ENCODE measurements at places on chromosomes 2 and 18.

DNA sequence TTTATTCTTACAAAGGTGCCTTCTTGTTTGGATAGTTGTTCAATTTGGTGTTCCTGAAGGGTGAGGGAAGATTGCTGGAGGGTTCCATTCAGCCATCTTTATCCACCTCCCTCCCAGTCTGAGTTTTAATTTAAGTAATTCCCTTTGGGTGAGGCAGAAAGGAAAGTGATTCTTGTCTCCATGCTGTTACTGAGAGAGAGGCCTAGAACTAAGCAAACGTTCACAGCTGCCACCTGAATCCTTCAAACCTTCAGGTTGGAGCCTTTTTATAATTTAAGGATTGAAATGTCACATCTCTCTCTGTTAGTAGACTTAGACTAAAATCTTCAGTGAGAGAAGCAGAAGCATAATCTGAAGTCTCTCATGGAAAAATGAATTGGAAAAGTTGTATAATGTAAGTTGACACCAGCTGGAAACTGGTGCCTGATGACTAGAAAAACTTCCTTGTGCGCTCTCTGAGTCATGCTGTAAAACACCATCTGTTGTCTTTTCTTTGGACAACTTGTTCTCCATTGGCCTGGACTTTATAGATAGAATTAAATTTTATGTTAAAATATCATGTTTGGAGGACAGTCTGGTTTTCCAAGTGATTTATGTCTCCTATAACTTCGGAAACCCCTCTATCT lies 14.6 kb downstream of the STRADB start:
- DNase-seq = no peak

GRCh38 chr2:85160966-85161960 lies 28.1 kb downstream of the TCF7L1 start:
- DNase-seq = no peak

GRCh38 chr2:241888641-241889040 lies 19.1 kb downstream of the RTP5 start:
- DNase-seq = no peak

DNA sequence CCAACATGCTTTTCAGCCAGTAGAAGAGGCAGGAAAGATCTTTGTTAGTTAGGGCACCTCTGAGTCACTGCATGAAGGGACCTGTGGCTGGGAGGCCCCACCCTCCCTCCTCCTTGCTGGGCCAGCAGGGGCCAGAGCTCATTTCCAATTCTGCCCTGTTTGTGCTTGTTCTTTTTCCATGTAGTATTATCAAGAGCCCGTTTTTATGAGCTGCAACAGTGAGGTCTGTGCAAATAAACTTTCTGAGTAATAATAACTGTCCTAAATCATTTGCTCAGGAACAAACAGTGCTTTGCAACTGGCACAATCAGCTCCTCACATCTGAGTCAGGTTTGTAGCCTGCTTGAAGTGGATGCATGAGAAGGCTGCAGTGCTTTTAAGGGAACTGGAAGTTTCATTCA lies 128.0 kb downstream of the ARL4C start:
- no peak for DNase-seq

DNA sequence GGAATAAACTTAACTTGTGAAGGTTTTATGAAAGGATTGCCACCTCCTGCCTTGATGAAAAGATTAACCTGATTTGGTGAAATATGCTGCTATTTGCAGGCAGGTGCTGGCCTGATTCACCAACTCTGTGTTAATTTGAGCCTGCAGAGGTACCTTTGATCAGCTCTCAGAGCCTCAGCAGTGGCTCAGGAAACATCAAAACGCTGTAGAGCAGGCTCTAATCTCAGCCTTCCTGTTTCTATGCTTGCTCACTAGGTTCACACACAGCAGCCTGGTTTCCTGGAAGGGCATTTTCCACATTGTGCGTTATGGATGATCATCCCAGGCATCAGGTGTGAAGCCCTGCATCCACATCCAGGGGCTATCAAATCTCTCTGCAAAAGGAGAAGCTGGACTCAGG lies 16.9 kb downstream of the TGIF1 start:
- no peak for DNase-seq

DNA sequence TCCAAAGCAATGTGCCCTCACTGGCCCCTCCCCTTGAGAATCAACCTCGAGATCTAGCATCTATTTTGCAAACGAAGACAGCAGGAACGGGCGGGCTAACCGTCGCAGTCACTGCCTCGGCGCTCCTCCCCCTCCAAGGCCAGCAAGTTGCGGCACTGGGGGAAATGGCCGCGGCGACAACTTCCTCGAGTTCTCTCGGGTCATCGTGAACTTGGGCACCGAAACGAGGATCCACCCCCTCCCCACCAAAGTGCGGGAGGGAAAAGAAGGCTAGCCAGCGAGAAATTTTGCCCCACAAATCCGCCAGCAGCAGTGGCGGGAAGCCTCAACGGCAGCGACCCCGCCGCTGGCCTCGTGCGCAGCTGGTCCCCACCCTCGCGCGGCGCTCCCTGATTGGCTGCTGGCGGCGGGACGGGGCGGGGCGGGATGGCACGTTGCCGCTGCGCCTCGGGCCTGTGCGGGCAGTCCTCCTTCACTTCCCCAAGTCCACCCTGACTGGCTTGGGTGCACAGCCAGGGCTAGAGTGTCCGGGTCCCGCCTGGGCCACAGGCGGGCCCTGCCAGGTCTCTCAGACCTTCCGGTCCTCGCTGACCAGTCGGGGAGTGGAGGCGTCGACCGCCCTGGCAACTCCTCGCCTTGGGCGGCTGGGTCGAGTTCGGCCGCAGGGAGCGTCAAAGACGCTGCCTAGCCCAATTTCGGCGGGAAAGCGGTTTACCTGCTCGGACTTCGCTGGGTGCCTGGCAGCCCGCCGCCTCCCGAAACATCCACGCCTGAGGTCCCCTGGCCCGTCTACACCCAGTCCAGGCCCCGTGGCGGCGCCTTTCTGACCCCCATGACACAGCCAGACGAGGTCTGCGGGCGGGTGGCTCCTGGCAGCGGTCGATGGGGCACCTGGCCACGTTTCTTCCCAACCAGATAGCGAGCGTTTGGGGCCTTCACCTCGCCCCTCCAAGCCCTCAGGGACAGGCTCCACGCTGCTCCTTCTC lies at the start of gene BOLL:
Gene BOLL, minus strand, starts transcription at position 364 of the 986 bp plus-strand sequence. CDS start 3,469 bp downstream, outside the sequence.
- no peak for DNase-seq

DNA sequence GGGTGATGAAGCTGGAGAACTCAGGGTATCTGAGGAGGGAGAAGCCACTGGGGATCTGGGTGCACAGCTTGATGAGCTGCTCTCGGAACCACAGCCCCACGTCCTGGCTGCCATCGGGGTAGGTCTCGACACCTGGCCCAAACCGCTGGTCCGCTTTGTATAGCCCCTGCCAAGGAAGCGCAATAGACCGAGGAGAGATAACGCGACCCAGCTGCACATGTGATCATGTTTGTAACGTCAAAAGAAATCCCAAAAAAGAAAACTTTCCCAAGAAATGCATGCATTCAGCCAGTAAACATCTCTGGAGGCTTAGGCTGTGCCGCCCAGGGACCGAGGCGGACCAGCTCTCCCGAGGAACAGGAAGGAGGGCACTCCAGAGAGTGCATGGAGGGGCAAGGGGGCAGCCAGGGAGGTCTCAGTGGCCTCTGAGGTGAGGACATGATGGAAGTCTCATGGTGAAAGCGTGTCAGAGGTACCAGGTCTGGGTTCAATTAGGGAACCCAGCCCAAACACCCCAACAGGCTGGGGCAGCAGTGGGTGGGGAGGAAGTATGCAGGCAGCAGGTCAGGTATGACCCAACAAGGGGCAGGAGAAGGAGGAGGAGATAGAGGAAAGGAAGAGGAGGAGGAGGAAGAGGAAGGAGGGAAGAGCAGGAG lies 28.3 kb downstream of the ANKMY1 start:
- DNase-seq = no peak
